ENCODE measurements at places on chromosomes 11 and 22.

- DNase-seq: no peak
Measured at GRCh38 chr11:32297611-32298011, 137.7 kb downstream of the WT1 start.

- DNase-seq: no peak
Measured at GRCh38 chr11:86115542-86116385, 46.9 kb upstream of the PICALM start.

- no peak for DNase-seq
Measured at GRCh38 chr11:2886191-2886894, 768 bp upstream of the CDKN1C start.

GRCh38 chr22:42313804-42314581 lies 43.5 kb upstream of the TCF20 start:
- no peak for DNase-seq

DNA sequence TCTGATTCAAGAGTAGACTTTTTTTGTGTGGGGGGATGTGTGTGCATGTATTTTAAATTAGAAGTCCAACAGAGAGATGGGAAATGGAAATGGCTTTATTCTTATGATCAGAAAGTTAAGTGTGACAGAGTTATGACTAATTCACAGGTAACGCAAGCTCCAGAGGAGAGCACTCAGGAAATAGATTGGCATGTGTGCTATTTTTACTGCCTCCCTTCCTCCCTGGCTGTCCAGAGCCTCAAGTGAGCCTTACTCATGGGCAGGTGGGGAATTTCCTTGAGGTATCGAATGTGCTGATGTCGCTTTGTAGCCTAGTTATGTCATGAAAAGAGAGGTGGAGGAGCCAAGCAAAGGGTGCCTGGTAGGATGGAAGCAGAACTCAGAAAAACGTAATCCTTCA lies 70.3 kb upstream of the BDNF start:
- DNase-seq: no peak

Data from activated T-cell treated with anti-CD3 and anti-CD28 coated beads for 4 hours (primary cell).